Caki2 (cell line): ENCODE measurements at places on chromosomes 11 and 22.

GRCh38 chr22:37044634-37045625 lies 6.6 kb upstream of the KCTD17 start:
- DNase-seq: no peak

- no peak for DNase-seq
Measured at GRCh38 chr11:73465023-73465675, 89.0 kb downstream of the RELT start.

DNA sequence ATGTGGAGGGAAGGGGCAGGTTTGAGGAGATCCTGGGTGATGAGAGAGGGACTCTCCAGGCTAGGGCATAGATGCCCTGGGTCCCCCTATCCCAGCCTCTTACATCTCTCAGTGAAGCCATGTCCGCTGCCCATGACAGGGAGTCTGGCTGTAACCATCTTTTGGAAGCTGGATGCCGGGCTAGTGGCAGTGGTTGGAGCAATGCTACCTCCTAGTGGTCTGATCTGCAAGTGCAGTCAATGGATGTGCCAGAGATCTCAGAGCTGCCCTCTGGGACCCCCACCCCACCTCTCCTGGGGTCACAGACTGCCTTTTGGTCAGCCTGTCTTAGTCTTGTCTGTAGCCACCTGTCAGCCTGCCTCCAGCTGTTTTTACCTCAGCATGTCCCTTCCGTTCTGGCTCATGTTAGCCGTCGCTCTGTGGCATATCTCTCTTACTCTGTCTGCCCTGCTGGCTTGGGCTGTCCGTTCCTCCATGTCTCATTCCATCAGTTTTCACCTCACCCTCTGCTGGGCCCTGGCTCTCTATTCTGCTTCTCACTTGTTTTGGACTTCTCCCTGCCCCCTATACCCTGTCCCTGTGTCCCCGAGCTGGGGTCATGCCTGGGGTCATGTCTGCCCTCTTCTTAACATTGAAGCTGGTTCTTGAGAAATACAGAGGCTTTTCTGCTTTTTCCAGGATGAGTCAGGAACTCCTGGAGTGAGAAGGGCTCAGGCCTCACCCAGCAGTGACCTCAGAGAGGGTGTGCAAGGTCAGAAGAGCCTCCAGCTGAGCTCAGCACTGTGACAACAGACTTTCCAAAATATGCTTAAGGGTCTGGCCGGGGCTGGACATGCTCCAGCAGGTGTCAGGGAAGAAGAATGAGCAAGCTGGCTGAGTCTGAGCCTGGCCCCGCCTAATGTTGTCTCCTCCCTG lies 52.0 kb upstream of the THY1 start:
- DNase-seq: peak; percentile 87

GRCh38 chr11:83680321-83680720 lies 394.2 kb upstream of the CCDC90B start:
- DNase-seq: no peak

DNA sequence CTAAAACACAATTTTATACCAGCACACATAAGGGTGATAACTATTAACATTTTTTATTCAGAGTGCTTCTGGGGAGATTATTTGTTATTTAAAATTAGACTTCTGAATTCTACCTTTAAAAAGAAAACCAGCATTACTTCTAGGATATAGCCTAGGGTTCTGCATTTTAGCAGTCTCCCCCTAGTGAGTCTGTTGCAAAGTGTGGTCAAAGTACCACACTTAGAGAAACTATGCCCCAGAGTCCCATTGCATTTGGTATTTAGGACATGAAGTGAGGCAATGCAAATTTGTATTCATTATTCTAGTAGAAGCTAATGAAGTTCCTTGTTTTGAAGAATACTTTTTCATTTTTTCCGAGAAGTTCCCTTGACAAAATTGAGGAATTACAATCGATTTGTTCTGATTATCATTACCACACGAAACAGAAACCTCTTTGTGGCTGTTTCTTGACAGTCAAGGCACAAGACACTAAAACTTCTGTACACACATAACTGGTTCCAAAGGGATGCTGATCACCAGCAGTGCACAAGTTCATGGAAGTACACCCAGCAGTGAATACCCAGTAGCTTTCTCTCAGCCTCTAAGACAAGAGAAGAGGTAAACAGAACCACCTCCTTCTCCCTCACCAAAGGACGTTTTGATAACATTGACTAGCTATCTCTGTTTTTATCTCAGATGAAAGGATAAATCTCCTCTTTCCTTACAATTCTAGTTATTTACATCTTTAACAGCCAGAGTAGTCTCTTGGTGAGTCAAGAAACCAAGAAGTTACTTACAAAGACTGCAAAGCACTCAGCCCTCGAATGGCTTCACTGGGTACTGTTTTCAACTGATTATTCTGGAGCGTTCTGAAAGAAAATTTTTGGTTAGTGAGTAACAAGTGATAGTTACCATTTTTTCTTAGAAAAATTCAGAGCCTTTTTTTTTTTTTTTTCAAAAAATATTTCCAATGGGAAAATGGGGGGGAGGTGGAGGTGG lies 27.6 kb upstream of the CCDC34 start:
- peak; percentile 30 for DNase-seq

- no peak for DNase-seq
Measured at GRCh38 chr11:128354476-128354875, 232.9 kb downstream of the ETS1 start.

GRCh38 chr11:46072172-46072964 lies 48.9 kb downstream of the PHF21A start:
- DNase-seq: no peak

GRCh38 chr22:19871845-19872778 lies 17.4 kb upstream of the GNB1L start:
- DNase-seq: no peak

GRCh38 chr22:37097346-37097745 lies 12.2 kb downstream of the TMPRSS6 start:
- no peak for DNase-seq

DNA sequence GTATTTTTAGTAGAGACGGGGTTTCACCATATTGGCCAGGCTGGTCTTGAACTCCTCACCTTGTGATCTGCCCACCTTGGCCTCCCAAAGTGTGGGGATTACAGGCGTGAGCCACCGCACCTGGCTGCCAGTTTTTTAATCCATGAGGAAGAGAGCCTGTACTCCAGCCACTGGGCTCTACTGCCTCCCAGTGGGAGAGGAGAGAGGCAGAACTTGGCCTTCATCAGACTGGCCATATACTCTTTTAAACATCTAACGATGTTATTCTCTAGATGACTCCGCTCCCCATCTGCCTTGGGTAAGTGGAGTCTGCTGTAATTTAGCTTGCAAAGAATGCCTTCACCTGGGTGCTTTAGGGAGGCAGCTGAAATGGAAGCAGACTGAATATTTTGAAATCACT lies 34.6 kb downstream of the SLC6A5 start:
- no peak for DNase-seq

- DNase-seq: no peak
Measured at GRCh38 chr11:8336356-8337129, 72.9 kb upstream of the LMO1 start.

- peak; percentile 67 for DNase-seq
Measured at GRCh38 chr11:46826310-46827044, 19.6 kb downstream of the CKAP5 start.

- DNase-seq: peak; percentile 64
Measured at GRCh38 chr11:100810666-100811065, 123.6 kb downstream of the ARHGAP42 start.

DNA sequence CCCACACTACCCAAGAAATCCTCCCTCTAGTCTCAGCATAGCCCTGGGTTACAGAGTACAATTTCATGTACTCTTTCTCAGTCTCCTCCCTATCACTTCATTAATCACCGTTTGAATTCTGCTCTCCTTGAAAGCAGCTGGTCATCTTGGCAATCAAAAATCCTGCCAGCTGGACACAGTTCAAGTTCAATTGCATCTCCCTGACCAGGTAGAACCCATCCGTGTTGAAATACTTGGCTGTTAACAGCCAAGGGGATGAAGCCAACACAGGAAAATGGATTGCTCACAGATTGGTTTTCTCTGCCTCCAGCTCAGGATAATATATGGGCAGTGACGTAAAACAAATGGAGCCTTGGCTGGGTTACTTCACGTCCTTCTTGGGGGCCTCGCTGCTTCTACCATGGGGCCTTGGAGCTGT lies 55.1 kb upstream of the GRK3 start:
- DNase-seq: no peak

GRCh38 chr11:65445604-65446445 lies 23.2 kb downstream of the NEAT1 start:
- DNase-seq: peak; percentile 46

DNA sequence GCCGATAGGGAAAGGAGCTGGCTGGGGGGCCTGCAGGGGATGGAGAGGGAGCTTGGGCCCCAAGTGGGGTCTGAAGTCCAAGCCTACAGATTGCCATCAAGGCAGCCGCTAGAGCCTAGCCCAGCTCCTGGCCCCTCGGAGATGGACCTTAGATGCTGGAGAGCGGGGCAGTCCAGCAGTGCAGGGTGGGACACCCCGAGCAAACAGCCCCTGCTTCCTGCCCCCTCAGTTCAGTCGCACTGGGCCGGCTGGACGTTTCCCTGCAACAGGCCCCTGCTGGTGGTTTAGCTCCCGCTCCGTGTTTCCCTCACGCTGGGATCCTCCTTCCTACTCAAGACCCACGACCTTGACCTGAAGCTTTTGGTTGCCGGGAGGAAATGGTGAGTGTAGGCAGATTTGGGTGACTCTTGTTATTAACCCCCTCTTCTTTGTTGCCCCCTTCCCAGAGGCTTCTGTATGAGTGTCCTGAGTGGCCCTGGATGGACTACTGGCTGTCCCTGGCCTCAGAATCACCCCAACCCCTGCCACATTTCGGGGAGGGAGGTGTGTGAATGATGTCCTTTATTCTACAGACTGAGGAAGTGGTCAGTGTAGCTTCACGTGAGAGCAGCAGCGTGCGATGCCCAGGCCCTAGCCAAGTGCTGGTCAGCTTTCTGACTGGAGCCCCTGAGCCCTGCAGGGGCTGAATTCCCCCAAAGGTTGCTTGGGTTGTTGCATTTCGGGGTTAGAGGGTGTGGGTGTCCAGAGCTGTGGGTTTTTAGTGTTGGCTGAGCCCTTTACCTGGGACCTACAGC lies 2.7 kb downstream of the ST3GAL4 start:
- no peak for DNase-seq

DNA sequence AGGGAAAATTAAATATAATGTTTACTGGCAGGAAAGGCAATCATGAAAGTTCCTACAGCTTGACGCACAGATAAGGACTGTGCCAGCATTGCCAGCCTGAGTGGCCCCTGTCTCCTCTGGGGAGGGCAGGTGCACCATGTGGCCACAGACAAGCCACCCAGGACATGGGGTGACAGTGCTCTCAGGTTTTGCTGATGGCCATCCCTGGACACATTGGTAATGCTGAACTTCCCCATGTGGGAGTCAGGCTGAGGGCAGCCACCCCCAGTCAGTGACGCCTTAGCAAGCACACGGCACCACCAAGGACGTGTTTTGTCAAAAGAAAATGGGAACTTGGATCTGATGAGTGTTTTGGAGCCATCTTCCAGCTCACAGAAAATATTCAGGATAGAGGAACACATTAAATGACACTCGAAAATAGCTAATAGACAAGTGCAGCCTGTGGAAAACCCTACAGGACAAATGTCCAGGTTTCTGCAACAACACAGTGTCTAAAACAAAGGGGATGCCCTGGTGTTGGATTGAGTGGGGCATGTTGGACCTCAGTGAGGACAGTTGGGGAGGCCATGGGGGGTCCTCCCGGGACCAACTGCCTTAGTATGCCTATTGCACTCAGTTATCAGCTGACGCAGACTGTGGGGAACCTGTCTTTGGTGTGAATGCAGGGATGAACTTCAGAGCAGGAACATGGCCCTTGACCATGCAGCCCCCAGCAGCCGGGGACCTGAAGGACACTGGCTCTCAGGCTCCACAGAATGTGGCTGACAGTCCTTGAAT lies 1450.5 kb downstream of the BRD1 start:
- no peak for DNase-seq

DNA sequence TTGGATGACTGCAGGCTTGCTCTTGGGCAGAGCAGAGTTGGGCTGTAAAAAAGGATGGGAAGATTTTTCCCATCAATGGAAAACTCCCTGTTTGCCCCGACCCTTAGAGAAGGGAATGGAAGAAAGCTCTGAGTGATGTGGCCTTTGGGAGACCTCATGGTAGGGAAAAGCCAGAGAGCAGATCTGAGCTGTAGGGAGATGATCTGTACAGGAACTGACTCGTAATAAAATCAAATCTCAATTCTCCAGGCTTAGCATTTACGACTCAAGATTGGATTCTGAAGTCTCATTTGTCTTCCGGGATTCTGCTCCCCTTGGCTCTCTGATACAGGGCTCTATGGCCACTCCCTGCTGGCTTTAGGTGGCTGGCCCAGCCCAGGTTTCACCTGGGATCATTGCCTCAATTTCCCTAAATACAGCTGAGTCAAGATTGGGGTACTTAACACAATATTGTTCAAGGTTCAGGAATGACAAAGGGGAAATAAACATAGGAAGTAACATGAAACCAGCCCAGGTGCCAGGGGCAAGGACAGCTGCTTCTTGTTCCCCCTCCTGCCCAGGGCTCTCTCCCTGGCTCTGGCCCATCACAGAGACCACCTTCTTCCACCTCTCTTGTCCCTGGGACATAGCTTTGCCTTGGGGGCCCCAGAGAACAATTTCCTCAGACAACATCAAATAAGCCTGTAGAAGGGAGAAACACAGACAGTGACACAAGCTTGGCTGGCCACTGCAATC lies 38.4 kb upstream of the THY1 start:
- DNase-seq: no peak

- no peak for DNase-seq
Measured at GRCh38 chr11:65071907-65072630, 11.8 kb downstream of the CDCA5 start.

DNA sequence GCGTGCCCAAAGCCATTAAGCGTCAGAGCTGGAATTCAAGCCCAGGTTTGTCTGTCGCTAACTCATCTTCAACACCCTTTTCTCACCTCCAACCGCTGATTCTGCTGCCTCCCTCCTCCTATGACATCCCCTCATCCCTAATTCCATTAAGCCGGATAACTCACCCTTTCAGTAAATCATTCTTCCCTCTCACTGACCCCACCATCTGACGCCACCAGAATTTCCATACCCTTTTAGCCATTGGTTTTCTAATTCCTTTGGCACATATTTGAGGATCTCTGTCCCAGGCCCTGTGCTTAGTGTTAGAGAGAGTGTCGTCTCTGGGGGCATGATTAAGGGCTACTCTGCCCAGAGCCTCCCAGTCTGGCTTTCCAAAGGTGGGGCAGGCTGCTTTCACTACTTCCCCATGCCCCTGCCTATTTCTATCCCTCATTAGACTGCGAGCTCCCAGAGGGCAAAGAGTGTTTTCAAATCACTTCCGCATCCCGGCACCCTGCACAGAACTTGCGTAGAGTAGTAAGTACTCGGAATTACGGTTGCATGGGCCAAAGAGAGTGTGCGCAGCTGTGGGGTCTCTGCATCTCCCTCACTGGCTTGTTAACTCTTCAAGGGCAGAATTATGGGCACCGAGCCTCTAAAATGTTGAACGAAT lies 3.9 kb downstream of the KLHL35 start:
- no peak for DNase-seq
